ENCODE measurements at places on chromosomes 11 and 22.

DNA sequence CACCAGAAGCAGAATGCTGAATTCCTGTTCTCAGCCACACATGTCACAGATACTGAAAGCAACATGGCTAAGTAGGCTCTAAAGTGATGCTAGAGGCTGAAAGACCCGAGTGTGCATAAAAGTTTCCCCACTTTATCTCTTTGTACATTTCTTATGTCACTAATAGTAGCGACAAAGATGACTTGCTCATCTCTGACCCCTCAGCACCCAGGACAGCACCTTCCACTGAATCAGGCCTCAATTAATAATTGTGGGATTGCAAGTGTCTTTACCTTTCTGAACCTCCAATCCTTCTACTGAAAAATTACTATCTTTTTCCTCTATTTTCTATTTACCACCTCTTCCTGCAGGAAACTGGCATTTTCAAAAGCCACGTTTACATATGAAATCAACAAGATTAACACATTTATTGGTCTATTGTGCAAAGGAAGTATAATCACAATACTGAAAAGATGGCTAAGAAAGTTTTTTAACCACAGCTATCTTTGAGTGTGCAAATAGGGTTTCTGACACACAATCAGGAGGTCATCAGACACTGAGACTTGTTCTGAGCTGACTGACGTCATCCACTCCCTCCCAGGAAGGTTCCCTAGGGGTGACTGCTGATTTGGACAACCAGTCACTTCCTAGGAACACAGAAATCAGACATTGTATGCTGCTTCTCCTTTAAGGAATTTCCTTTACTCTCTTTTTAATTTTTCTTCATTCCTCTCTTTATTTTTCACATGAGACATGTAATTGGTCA is 213.9 kb upstream of the ISX start:
- DNase-seq: no peak

GRCh38 chr22:22587577-22588188 is 28.6 kb upstream of the PRAME start:
- no peak for DNase-seq

GRCh38 chr11:109859045-109859724 is 234.0 kb upstream of the ZC3H12C start:
- DNase-seq: no peak

- DNase-seq: no peak
Measured at GRCh38 chr11:29224739-29225384, 792.0 kb downstream of the KCNA4 start.

GRCh38 chr11:14054116-14055107 is 91.9 kb downstream of the SPON1 start:
- DNase-seq: no peak

GRCh38 chr11:100624346-100624745 is 62.7 kb upstream of the ARHGAP42 start:
- no peak for DNase-seq

DNA sequence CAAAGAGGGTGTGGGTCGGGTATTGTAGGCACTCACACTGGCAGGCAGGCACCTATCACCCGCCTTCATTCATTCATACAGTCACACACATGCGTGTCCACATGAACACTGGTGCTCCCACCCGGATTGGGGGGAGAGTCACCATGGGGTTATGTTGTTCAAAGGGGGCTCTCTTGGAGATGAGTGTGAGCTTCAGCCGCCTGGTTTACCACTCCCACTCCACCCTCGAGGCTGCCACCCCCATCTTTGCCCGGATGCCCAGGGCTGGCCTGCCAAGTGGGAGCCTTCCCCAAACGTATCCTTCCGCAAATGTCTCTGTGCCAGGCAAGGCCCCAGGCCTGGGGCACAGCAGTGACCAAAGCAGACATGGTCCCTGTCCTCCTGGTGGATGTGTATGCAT is 22.6 kb downstream of the MRGPRD start:
- DNase-seq: no peak

- DNase-seq: no peak
Measured at GRCh38 chr11:60769273-60769672, 12.6 kb downstream of the MS4A15 start.

DNA sequence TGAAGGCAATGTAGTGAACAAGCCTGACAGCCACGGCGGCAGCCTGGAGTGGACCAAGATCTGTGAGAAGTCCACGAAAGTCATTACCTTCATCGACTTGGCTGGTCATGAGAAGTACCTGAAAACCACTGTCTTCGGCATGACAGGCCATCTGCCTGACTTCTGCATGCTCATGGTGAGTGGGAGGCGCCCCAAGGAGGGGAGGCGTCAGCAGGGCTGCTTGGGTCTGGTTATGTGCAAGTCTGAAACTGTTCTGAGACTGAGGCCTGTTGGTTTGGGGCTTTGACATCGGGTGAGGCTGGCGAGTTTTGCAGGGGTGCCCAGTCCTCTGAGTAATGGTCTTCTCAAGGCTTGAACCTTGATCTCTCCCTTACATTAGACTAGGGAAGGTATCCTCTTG is 11.1 kb downstream of the GTPBP1 start:
- no peak for DNase-seq

GRCh38 chr11:19828382-19829108 is 115.9 kb downstream of the NAV2 start:
- DNase-seq: no peak

GRCh38 chr22:19998232-19998951 is 18.2 kb downstream of the ARVCF start:
- DNase-seq: no peak

- no peak for DNase-seq
Measured at GRCh38 chr22:19890502-19891316, 36.0 kb upstream of the GNB1L start.

- DNase-seq: peak; percentile 27
Measured at GRCh38 chr11:2533587-2534133, 88.9 kb downstream of the KCNQ1 start.

GRCh38 chr11:78040691-78041379 is 17.8 kb upstream of the KCTD14 start:
- DNase-seq: no peak

- no peak for DNase-seq
Measured at GRCh38 chr11:133715602-133716001, 129.7 kb downstream of the SPATA19 start.

- no peak for DNase-seq
Measured at GRCh38 chr22:24938741-24939341, 7.7 kb downstream of the LHFPL7 start.

DNA sequence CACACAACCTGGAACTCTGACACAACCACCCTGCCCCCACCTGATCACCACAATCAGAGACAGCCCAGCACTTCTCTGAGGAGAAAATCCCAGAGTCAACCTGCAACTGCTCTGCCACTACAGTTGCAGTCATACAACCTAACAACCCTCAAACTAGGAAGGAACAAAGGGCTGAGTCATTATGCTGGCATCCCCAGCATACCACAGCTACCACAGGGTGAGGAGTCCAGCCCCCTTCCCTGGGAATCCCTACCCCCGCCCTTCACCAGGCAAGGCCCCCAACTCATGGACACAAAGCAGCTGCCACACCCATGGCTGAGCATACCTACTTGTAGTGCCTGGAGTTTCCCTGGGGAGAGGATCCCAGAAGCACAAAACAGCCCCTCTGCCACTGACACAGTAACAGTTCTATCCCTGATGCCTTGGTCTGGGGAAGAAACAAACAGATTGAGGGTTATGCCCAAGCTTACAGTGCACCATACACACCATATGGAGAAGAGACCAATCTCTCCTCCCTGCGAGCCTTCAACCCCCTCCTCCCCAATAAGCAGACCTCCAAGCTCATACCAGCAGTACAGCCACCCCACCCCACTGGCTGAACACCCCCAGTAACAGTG is 68.5 kb upstream of the C11orf58 start:
- no peak for DNase-seq

GRCh38 chr11:75097173-75097557 is 489 bp upstream of the OR2AT4 start:
- no peak for DNase-seq

GRCh38 chr11:71311176-71311925 is 59.0 kb upstream of the SHANK2 start:
- DNase-seq: no peak

DNA sequence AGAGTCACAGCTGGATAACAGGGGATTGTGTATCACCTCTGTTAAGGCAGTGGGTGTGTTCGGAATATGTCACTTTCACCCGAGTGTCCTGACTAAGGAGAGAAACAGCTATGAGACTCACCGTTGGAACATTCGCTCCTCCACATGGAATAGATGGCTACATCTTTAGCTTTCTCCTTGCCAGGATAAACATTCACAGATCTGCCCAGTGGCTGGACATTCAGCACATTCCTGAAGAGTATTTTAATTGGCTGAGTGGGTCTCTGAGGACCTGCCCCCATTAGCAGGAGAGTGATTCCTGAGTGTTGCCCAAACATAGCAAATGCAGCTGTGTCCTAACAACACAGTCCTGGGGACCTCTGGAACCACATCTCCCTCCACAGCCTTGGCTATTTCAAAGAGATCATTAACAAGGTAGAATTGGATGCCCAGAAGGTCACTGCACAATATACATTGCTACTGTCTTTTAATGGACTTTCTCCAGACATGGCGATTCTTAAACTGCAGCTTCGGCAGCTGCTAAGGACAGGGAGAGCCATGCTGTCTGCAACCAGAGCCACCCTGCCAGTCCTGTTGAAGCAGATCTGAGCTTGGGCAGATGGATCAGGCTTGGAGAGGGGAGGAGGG is 435.0 kb upstream of the CADM1 start:
- no peak for DNase-seq

DNA sequence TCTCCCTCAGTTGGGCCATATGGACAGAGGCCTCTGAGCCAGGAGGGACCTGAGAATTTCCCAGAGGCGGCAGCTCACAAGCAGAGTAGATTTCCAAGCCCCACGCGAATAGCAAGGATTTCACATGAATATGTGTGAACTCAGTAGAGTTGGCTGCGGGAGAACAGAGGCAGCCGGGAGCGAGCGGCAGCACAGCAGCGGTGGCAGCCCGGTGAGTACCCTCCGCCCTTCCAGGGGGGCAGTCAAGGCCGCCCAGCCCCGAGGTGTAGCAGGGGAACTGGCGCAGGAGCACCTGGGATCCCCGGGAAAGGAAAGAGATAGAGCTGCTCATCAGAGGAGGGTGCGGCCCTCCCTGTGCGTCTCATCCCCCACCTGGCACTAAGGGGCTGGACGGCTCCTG is 8.4 kb upstream of the MS4A15 start:
- no peak for DNase-seq

DNA sequence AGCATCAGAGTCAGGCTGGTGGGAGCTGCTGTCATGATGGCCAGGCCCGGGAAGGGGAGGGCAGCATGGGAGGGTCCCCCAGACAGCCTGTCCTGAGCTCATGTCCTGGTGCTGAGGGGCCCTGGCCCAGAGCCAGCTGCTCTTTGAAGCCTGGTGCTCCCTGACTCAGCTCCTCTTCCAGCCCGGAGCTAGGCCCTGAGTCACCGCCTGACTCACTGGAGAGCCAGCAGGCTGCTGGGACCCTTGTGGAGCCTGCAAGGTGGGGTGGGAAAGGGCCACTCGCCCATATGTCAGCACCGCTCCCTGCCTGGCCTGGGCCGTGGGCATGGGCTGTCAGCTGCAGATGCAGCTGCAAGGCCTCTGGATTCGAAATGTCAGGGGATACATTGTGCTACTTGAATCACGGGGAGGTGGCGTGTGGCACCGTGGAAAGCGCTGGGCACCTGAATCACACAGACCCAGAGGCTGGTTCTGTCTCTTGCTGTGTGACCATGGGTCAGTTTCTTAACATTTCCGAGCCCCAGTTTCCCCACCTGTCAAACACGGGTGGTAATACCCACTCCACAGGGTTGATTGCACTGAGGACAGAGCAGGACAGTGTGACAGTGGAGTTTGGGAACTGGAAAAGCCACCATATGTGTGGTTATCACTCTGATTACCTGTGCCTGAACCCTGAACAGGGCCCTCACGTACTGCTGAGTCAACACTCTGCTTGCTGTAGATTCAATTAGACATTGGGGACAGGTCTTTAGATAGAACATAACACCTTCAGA is 4.4 kb downstream of the CACNA1I start:
- no peak for DNase-seq

GRCh38 chr11:86699040-86699791 is 26.8 kb upstream of the ME3 start:
- DNase-seq: no peak

GRCh38 chr11:13256216-13256615 is 21.4 kb upstream of the BMAL1 start:
- no peak for DNase-seq

GRCh38 chr22:32685512-32685911 is 116.0 kb upstream of the TIMP3 start:
- DNase-seq: no peak

DNA sequence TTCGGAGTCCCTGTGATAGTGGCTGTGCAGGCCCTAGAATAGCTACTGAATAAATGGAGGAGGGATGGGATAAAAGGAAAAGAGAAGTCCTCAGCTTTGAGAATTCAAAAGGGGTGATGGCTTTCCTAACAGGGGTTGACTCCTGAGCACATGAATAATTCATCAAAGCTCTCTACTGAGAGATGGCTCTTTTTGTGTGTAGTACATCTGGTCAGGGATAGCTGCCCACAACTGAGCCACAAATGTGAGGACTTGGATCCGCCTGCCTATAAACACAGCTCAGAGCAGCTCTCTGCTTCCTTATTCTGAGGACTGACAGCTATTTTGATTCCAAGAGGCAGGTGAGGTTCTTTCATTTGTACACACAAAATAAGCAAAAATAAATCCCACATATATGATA is 82.3 kb downstream of the USP35 start:
- DNase-seq: no peak

- DNase-seq: no peak
Measured at GRCh38 chr11:108223348-108224149, 682 bp downstream of the ATM start.

- no peak for DNase-seq
Measured at GRCh38 chr11:10659339-10660216, 34.0 kb downstream of the IRAG1 start.

- DNase-seq: no peak
Measured at GRCh38 chr22:46862418-46863324, 100.2 kb downstream of the TBC1D22A start.

GRCh38 chr11:59992425-59992824 is 24.6 kb upstream of the OOSP4B start:
- no peak for DNase-seq

DNA sequence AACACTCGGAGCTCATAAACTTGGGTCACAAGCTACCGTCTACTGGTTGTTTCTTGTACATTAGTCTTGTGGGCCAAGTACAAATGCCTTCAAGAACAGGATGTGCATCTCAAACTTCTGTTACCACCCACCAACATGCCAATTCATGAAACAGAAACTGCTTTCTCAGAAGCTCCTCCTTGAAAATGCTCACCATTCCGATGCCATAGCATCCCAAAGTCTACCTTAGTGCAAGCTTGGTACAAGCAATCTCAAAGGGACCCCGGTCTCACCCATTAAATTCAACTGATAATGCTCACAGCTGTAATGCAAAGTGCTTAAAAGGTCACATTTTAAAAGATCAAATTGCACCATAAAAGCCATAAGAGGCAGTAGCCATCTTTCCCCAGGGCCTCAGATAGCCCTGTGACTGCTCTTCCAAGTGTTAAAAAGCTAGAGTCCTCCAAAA is 31.8 kb upstream of the CCDC34 start:
- DNase-seq: no peak

- DNase-seq: peak; percentile 88
Measured at GRCh38 chr22:46674367-46674781, 54.2 kb downstream of the GRAMD4 start.

Data from stimulated activated CD8-positive, alpha-beta memory T cell treated with anti-CD3 and anti-CD28 coated beads, Interleukin-7, amount 100 ng/mL, for 48 hours (primary cell).